ENCODE measurements at places on chromosomes 3 and 15. TPM values are rescaled to one million over a fixed set of nuclear protein-coding genes. Genes with fewer than 3 reads are reported as not detected.

Gene IGF2BP2
- total RNA-seq: 39.8 TPM

Gene UBA5
- 30.6 TPM for total RNA-seq

Gene CPB1
- total RNA-seq: not detected

Gene CCR3
- total RNA-seq: not detected

Gene KNG1
- total RNA-seq: not detected

Gene HIGD2B
- not detected for total RNA-seq

Gene ERICH6
- total RNA-seq: not detected

Gene CPN2
- not detected for total RNA-seq

Gene CHRFAM7A
- total RNA-seq: 1.1 TPM

Gene THPO
- not detected for total RNA-seq

Gene ANKRD63
- not detected for total RNA-seq

Gene FBN1
- 3.5 TPM for total RNA-seq

Gene CORO2B
- 0.21 TPM for total RNA-seq

Gene TIMP4
- not detected for total RNA-seq

Gene KY
- total RNA-seq: not detected

All from airway epithelial cell (primary cell).